ENCODE measurements at places on chromosomes 3 and 15.

DNA sequence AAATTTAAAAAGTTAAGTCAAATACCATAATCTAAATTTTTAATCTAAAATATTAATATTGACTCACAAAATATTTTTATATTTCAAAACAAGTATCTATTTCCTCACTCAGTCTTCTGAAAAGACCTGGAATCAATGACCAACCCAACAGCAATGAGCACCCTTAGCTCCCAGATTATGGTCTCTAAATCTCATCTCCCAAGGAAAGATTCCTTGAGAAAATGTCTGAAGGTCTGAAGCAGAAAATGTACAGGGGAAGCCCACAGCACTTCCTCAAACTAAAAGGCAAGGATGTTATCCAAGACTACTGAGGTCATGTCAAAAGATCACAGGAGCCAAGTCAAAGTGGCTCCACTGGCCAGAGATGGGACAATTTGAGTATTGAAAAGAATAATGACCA is 51.0 kb upstream of the SLCO2A1 start:
- DNase-seq: no peak

DNA sequence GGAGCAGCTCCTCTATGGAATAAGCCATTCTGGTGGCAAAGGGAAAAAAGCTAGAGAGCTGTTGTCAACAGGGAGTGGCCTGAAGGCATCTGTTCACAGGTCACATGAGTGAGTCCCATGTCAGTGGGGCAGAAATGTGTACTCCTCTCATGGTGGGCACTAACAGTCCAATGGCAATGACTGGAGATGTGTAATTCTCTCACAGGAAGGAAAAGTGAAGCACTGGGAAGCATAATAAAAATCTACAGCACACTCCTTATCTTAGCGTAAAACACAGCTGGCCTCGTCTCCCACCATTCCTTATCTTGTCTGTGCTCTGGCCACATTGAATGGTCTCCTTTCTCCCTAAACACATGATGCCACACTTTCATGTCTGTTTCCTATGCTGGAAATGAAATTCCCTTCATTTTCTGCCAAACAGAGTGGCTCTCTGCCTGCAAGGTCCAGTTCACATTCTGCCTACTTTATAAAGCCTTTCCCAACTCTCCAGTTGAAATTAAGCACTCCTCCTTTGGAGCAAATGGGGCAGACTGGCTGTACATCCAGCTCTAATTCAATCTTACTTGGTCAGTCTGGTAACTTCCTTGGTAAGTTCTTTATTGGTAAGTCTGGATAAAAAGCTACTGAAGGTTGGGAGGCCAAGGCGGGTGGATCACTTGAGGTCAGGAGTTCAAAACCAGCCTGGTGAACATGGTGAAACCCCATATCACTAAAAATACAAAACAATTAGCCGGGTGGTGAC is 139.8 kb downstream of the RPL22L1 start:
- DNase-seq: no peak

GRCh38 chr3:13095408-13095937 is 22.2 kb upstream of the IQSEC1 start:
- no peak for DNase-seq

DNA sequence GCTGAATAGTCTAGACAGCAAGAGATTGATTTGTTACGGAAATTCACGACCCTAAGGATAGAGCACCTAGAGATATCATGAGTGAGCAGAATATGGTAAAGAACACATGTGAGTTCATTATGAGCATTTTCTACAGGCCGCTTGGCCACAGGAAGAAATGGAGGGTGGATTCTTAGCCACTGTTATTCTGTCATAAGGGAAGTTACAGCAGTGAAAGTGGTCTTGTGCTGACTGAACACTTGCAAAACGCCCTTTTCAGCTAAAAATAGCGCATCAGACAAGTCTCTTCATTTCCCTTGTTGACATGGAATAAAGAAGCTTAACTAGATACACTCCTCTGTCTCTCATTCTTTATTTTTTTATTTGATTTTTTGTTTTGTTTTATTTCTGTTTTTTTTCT is 19.8 kb downstream of the DGKG start:
- no peak for DNase-seq

DNA sequence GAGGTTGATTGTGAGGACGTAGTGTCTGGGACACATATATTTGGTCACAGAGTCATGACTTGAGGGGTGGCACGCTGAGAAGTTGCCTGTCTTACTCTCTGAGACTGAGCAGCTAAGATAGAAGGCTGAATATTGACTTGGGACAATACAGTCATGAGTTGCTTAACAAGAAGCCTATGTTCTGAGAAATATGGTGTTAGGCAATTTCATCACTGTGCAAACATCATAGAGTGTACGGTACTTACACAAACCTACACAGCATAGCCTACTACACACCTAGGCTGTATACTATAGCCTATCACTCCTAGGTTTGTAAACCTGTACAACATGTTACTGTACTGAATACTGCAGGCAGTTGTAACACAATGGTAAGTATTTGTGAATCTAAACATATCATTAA is 30.3 kb upstream of the SPESP1 start:
- no peak for DNase-seq

Measured in endothelial cell (in vitro differentiated cells).